ENCODE measurements at places on chromosomes 13 and 19. TPM values are rescaled to one million over a fixed set of nuclear protein-coding genes. Genes with fewer than 3 reads are reported as not detected.

Gene EXOC3L2
- under 0.01 TPM for total RNA-seq

Gene YIF1B
- 27.7 TPM for total RNA-seq

Gene ADGRE2
- 0.35 TPM for total RNA-seq

Gene CYP2A7
- not detected for total RNA-seq

Gene C19orf38
- total RNA-seq: 0.15 TPM

Gene ZNF471
- total RNA-seq: 2.9 TPM

Gene MISP
- total RNA-seq: under 0.01 TPM

Gene ZNF446
- 4.0 TPM for total RNA-seq

Gene SIGLEC8
- not detected for total RNA-seq

Gene SOX1
- not detected for total RNA-seq

Gene NOTCH3
- 42.6 TPM for total RNA-seq

Gene SPRED3
- 1.4 TPM for total RNA-seq

Gene KANK3
- 0.23 TPM for total RNA-seq

Gene TLE2
- 4.4 TPM for total RNA-seq

Gene FFAR3
- not detected for total RNA-seq

Gene SLC1A5
- total RNA-seq: 97.9 TPM

Gene PNMA8A
- 0.94 TPM for total RNA-seq

Gene CKM
- not detected for total RNA-seq

Gene CEACAM20
- total RNA-seq: not detected

Gene CAPNS1
- 535 TPM for total RNA-seq

Gene ZNF627
- total RNA-seq: 19.8 TPM

Gene ZNF491
- total RNA-seq: 2.8 TPM

Gene SWSAP1
- 0.30 TPM for total RNA-seq

Gene C19orf67
- not detected for total RNA-seq
